ENCODE measurements at places on chromosomes 2 and 18.

DNA sequence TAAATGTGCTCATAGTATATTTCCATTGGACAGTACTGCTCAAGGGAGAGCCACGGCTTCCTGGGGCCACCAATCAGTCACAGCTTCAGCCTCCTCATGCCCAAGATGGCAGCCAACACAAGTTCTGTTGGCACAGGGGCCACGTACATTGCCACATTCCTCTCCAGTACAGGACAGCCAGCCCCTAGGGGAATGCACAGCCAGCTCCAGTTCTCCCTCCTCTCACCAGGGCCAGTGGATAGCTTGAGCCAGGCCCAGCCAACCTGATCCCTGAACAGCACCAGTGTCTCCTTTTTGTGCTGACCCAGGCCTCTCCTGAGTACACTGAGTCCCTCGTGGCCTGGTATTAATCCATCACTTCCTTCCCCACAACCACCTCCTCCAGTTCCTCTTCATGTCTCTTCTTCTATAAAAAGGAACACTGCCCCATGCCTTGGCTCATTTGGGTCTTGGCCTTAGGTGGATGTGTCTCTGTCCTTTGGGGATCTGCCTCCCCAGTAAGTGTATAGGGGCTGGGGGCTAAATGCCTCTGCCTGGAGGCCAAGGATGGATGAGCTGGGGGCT lies 168.7 kb downstream of the TNS1 start:
- no peak for DNase-seq

DNA sequence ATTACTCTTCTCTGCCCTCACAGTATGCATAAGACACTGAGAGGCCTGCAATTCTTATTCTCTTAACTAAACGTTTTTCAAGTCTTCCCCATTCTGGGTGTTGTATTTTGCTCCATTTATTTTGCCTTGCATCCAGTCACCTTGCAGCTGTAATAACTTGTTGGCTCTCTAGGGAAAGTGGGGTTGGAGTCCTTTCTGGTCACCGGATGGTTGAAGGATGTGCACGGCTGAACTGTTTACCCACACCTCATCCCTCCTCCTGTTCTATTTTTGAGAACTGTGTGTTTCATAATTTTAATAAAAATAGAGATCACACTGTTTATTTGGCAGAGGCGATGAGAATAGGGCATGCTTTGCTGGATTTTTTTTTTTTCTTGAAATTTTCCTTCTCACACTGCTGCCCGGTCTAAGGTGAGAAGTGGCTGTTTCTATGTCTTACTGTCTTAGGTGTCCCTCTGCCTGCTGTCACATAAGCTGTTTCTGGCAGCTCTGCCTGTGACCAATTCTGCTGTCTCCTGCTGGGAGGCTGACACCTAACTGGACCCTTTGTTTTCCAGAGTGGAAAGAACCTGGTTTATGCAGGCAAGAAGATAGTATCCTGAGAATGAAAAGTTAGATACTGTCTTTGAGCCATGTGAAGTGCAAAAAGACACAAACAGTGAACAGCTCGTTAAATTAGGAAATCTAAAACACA lies 342.6 kb downstream of the DPP10 start:
- no peak for DNase-seq

- DNase-seq: no peak
These were observed 529.1 kb downstream of the ZNF804A start for GRCh38 chr2:185127412-185127811.

DNA sequence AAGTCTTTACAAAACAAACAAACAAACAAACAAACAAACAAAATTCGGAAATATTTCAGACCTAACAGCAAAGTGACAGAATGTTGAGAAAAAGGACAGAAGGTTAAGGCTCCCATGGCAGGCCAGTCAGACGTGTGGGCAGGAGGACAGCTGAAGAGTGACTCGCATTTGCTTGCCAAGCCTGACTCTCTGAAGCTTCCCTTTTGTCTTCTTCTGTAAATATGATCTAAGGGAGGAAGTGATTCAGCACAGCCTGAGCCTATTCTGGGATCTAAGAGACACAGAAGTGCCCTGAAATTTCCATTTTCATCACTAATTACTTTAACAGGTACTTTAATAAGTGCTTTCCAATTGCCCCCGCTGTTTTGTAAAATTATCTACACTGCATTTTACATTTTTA lies 134.0 kb upstream of the LYPD1 start:
- no peak for DNase-seq

DNA sequence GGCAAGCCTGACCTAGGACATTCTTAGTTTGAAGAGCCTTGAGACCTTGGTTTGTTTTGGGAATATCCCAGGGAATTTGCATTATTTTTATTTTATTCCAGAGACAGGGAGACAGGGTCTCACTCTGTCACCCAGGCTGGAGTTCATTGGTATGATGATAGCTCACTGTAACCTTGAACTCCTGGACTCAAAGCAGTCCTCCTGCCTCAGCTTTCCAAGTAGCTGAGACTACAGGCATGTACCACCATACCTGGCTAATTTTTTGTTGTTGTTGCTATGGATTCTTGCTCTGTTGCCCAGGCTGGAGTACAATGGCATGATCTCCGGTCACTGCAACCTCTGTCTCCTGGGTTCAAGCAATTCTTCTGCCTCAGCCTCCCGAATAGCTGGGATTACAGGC lies 4.8 kb downstream of the MTA3 start:
- no peak for DNase-seq
